ENCODE measurements at places on chromosomes 3 and 15. TPM values are rescaled to one million over a fixed set of nuclear protein-coding genes. Genes with fewer than 3 reads are reported as not detected.

Gene TMCC1
- total RNA-seq = 34.3 TPM

Gene GPR87
- 78.7 TPM for total RNA-seq

Gene CNTN6
- not detected for total RNA-seq

Gene LYSMD2
- total RNA-seq = 5.4 TPM

Gene SST
- not detected for total RNA-seq

Gene SNX22
- total RNA-seq = 0.31 TPM

Gene PLA1A
- not detected for total RNA-seq

Gene PAK6
- 13.7 TPM for total RNA-seq

Gene RTP3
- total RNA-seq = not detected

Gene EAF2
- total RNA-seq = 4.2 TPM

Gene BFSP2
- total RNA-seq = not detected

Gene STRIT1
- total RNA-seq = not detected

Gene KBTBD13
- total RNA-seq = not detected

Gene IL17RE
- 2.8 TPM for total RNA-seq

Gene DTWD1
- 23.2 TPM for total RNA-seq

Gene RPL14
- 195 TPM for total RNA-seq

Gene PAQR5
- total RNA-seq = 0.66 TPM

Gene GOLGA8G
- not detected for total RNA-seq

Gene C3orf22
- total RNA-seq = not detected

Gene DAG1
- total RNA-seq = 162 TPM

Gene APOD
- total RNA-seq = 0.48 TPM

Gene IQCF5
- not detected for total RNA-seq

Gene GOLGA6L7
- not detected for total RNA-seq

All from mammary epithelial cell (primary cell).